NCI-H526 (cell line): ENCODE measurements at places on chromosomes 5 and 9.

DNA sequence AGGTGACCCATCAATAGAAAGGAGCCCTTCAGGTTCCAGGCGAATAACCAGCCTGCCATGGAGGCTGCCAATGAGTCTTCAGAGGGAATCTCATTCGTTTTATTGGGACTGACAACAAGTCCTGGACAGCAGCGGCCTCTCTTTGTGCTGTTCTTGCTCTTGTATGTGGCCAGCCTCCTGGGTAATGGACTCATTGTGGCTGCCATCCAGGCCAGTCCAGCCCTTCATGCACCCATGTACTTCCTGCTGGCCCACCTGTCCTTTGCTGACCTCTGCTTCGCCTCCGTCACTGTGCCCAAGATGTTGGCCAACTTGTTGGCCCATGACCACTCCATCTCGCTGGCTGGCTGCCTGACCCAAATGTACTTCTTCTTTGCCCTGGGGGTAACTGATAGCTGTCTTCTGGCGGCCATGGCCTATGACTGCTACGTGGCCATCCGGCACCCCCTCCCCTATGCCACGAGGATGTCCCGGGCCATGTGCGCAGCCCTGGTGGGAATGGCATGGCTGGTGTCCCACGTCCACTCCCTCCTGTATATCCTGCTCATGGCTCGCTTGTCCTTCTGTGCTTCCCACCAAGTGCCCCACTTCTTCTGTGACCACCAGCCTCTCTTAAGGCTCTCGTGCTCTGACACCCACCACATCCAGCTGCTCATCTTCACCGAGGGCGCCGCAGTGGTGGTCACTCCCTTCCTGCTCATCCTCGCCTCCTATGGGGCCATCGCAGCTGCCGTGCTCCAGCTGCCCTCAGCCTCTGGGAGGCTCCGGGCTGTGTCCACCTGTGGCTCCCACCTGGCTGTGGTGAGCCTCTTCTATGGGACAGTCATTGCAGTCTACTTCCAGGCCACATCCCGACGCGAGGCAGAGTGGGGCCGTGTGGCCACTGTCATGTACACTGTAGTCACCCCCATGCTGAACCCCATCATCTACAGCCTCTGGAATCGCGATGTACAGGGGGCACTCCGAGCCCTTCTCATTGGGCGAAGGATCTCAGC is at the start of gene OR1K1:
Gene OR1K1, plus strand, starts transcription at position 58 of the 995 bp plus-strand sequence. Its CDS starts 0 bp downstream, at position 58.
- no peak for DNase-seq

DNA sequence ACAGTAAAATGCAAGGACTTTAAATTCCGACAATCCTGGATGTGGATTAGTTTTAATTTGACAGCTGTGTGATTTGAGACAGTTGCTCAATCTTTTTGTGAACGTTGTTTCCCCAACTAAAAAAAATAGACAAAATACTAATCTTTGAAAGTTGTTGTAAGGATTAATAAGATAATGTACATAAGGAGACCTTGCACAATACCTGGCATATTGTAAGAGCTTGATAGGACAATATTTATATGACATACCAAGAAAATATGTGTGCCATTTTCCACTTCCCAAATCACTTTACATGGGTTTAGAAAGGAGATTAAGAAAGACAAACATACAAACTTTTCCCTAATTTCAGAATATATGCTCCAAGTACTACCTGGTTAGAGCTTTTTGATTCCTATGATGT is 25.3 kb downstream of the ARRDC3 start:
- no peak for DNase-seq

DNA sequence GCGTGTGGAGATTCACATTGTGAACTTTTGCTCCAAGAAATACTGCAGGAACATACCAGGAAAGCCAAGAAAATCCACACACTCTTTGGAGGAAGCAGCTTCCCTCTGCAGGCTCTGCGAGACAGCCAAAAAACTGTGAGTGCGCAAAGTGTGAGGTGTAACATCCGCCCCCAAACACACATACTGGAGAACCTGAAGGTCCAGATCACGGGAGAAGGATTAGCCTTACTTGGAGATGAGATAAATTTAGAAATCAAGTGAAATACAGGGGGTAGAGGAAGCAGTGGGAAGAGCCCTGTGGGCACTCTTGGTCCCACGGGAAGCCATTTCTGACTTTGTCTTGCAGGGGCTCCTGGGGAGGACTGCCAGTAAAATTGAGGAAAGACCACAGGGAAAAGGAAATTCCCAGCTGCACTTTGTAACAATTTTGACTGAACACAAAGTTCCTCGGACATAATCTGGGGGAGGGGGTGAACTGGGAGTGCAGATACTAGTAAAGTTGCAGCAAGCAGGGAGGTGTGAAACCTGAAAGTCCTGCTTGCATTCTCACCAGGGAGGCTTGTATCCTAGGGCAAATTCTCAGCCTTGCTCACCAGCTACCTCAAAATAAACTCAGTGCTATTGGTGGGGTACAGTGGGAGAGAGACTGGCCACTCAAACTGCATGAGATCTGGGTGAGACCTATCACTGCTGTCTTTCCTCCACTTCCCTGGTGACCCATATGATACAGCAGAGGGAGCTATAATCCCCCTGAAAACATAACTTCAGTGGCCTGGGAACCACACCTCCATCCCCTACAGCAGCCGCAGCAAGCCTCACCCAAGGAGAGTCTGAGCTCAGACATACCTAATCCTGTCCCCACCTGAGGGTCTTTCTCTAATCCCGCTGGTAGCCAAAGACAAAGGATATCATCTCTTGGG is 109.1 kb downstream of the ALDH1A1 start:
- no peak for DNase-seq

DNA sequence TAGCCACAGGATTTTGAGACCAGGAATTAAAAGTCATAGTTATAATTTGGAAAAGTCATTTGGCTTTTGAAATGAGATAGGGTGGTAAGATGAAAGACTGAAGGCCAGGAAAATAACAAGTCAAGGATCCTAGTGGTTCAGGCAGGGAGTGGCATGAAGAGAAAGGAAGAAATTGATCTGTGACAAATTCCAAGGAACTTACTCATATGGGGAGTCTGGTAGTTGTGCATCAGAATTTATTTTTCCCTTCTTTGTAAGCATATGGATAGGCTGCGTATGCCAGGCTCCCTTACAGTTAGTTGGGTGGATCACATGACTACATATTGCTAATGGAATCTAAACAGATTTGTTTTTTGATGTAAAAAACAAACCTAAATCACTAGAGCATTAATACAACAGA is 21.0 kb downstream of the ISL1 start:
- DNase-seq, result no peak

DNA sequence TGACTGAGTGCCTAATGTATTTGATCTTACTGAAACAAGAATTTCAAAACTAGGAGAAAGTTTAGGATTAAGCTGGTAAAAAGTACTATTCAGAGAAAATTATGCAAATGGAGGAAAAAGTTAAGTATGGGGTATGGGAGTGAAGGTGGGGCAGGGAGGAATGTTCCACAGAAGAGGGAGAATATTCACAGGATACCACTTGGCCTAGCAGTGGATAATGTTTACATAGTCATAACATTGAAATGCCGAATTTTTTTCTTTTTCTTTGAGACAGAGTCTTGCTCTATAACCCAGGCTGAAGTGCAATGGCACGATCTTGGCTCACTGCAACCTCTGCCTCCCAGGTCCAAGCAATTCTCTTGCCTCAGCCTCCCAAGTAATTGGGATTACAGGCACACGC is 61.2 kb upstream of the LMNB1 start:
- no peak for DNase-seq

DNA sequence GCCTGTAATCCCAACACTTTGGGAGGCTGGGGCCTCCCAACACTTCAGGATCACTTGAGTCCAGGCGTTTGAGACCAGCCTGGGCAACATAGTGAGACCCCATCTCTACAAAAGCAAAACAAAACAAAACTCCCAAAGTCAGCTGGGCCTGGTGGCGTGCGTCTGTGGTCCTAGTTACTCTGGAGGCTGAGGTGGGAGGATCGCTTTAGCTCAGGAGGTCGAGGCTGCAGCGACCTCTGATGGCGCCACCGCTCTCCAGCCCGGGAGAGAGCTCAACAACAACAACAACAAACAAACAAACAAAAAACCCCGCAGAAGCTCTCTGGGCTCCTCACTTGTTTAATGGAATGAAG is 528 bp downstream of the ACOT12 start:
- DNase-seq, result no peak

DNA sequence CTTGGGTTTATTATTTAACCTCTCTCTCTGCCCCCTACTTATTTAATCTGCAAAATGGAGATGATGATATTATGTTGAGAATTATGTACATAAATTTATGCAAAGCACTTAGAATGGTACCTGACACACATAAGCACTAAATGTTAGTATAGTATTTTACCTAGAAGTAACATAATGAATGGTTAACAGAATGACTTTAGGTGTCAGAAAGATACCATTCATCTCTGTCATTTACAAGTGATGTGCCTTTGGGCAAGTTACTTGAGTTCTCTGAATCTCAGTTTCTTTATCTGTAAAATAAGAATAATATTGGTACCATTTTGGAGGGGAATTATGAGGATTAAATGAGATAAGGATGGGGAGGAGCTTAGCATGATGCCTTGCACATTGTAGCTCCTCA is 159.4 kb downstream of the PPP2R2B start:
- DNase-seq, result no peak

GRCh38 chr5:9765419-9766140 is 135.4 kb upstream of the TAS2R1 start:
- DNase-seq, result no peak

DNA sequence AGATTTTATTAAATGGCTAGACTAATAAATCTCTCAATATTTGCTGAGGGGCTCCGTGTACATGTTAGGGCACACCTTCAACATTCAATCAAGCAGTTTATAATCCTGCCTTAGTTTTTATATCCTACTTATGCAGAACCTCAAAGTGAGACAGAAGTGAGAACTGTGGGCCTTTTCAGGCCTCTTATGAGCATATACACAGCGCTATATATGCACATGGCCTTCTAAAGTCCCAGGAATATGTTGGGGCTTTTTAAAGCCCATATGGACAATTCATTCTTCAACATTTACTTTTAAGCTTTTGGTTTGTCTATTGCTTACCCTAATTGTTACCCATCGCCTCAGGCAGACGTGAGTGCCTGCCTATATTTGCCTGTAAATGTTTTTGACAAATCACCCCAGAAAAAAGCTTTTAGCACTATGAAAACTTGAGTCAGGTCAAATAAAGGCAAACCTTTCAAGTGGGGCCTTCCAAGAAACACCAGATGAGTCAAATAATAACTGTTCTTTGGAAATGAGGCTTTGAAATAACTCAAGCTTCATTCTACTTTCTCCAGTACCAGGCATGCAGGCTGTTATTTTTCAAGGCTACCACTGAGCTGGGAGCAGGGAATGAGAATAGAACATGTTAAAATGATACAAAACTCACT is 58.2 kb downstream of the ESM1 start:
- no peak for DNase-seq

DNA sequence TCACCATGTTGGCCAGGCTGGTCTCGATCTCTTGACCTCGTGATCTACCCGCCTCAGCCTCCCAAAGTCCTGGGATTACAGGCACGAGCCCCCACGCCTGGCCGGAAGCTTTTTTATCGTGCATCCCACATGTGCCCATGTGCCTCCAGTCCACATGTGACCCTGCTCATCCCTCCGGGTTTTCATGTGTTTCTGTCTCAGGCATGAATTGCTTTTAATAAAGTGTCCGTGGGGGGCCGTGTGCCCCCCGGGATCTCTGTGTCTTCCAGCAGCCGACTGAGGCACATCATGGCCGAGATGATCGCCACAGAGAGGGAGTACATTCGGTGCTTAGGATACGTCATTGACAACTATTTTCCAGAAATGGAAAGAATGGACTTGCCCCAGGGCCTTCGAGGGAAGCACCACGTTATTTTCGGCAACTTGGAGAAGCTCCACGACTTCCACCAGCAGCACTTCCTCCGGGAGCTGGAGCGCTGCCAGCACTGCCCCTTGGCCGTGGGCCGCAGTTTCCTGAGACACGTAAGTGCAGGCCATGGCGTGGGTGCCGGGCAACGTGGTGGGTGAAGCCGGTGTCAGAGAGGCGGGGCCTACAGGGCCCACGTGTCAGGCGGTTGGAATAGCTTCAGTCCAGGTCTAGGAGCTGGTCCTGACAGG is 22.1 kb upstream of the LRRC14B start:
- no peak for DNase-seq

DNA sequence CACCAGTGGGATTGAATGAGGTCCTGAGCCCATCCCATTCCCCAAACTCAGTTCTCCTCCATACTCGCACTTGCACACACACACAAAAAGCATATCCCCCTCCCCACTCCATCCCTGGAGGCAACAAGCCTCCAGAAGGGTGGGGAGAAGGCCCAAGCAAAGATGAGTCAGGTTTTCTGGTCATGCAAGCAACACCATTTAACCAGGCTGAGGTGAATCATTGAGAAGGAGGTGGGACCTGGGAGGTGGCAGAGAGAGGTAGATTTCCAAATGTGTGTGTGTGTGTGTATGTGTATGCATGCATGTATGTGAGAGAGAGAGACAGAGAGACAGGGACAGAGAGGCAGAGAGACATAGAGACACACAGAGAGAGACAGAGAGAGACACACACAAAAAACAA is 185.2 kb upstream of the TRIM32 start:
- DNase-seq, result no peak

GRCh38 chr9:92408747-92409478 is 4.5 kb upstream of the OGN start:
- DNase-seq, result no peak

DNA sequence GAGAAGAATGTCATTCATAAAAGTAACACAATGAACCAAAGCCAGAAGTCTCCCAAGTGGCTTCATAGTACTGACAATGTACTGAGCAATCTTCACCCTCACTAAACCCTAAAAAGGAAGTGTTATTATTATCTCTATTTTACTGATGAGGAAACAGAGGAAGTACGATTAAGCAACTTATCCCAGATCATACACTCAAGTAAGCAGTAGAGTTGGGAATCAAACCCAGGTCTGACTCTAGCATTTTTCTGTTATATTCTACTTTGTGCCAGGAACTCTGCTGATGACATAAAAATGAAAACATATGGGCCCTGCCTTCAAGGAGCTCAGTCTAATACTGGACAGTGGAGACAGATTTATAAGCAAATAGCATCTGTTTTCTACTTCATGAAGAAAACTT is 109.2 kb downstream of the RAPGEF6 start:
- DNase-seq, result no peak

- DNase-seq, result no peak
These were observed 593.4 kb upstream of the RGMB start for GRCh38 chr5:98179791-98180755.

- DNase-seq, result no peak
These were observed 24.3 kb upstream of the OTULINL start for GRCh38 chr5:14557203-14557770.

DNA sequence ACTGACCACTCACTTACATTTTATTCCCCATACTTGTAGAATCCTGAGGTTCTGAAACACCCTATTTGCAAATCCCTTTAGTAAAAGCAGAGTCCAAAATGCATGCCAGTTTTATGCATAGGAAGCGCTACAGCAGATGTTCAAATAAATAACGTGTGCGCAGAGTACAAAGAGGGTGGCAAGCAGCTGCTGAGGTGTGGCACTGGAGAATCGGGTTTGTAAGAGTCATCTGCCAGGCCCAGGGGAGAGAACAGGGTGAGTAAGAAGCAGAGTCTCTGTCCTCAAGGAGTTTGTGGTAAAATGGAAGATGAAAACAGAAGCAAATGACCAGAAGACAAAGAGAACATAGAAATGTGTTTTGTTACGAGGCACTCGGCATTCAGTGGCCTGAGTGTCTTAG is 288.8 kb downstream of the GLIS3 start:
- no peak for DNase-seq

- DNase-seq, result no peak
These were observed 30.4 kb upstream of the MTMR12 start for GRCh38 chr5:32343058-32343672.
